Osteocyte (in vitro differentiated cells): ENCODE measurements at places on chromosomes 3 and 15. TPM values are rescaled to one million over a fixed set of nuclear protein-coding genes. Genes with fewer than 3 reads are reported as not detected.
A peak's percentile ranks its signal among the peaks of the same experiment; 100 is the strongest.

DNA sequence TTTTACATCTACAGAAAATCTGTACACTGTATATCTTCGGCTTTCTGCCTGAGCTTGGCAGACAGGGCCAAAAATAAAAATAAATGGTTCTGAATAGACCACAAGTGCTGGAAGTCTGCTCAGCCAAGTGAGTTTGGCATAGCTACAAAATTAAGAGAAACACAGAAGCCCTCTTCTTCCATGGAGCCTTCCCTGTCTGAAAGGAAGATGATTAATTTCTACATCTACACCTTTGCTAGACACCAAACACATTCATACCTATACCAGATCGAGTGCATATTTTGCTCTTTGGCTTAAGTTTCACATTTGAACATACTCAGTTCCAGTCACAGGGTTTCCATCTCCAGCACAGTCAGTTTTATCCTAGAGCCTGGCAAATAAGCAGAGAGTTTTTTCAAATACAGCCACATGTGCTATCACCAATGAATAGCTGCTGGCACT, 224.6 kb downstream of the GREM1 start:
- peaks cover 5% of the 10 kb centered on the region for H3K36me3 ChIP-seq
- H3K27ac ChIP-seq: peak overlapping the region; percentile 1
- H3K27me3 ChIP-seq: no peaks in the 10 kb centered on the region
- peaks cover 9% of the 10 kb centered on the region for H3K4me1 ChIP-seq

- peaks cover 5% of the 10 kb centered on the region for H3K4me1 ChIP-seq
- H3K4me3 ChIP-seq: no peak overlapping the region
- no peak overlapping the region for H3K27ac ChIP-seq
- DNase-seq: no peak
These were observed 51.5 kb downstream of the PRKAR2A start for GRCh38 chr3:48795997-48796732.

DNA sequence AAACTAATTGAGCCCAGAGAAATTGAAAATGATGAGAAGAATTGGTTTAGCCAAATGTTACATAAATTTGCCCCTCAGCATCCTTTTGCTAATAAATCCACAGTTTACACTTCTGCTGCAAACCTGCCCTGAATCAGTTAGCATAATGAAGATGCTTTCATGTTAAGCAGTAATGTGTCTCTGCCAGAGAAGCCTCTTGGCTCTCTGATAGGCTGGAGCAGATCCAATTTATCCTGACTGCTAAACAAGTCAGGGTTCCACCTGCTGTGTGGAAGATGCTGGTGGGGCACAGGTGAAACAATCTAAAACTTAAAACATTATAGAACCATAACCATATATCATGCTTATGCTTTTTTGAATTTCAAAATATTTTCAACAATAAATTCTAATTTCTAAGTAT, 946.8 kb downstream of the OTOL1 start:
- no peak for DNase-seq
- no peaks in the 10 kb centered on the region for H3K27me3 ChIP-seq
- no peak overlapping the region for H3K27ac ChIP-seq
- H3K4me1 ChIP-seq: peaks cover 9% of the 10 kb centered on the region
- no peaks in the 10 kb centered on the region for H3K36me3 ChIP-seq

Gene SCN11A
- total RNA-seq: 0.08 and 0.18 TPM in 2 replicates

DNA sequence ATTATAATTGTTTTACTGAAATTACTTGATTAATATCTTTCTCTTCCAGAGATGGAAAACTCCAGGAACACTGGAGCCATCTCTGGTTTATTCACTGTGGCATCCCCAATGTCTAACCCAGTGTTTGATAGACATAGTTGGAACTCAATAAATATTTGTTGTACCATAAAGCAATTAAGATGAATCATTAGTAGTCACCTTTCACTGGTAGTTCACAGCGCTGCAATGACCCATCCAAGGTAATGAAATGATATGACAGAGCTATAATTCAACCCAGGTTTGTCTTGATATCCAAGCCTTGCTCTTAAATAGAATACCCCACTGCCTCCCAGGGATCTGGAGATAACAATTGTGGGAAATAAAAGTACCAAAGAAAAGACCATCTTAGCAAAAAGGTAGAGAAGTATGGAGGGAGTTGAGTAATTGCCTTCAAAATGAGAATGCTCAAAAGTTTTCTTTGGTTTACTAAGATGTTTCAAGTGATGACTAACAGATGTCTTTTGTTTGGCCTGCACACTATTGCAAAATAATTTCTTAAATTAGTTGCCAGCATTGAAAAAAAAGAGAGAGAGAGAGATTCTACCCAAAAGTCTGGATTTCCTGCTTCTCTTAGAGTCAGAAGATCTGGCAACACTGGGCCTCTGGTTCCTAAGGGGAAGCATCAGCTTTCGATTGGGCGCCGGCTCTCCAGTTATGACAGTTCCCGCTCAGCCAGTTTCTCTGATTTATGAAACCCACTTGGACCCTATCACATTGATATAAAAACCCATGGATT, 348.5 kb downstream of the ERC2 start:
- H3K36me3 ChIP-seq: peaks cover 5% of the 10 kb centered on the region
- H3K4me3 ChIP-seq: no peak overlapping the region
- DNase-seq: no peak
- peaks cover 38% of the 10 kb centered on the region for H3K4me1 ChIP-seq
- peak overlapping the region; percentile 43 for H3K27ac ChIP-seq
- H3K27me3 ChIP-seq: no peaks in the 10 kb centered on the region

Gene MCTP2
- total RNA-seq: 0.26 and 0.32 TPM in 2 replicates

Gene FGF12
- total RNA-seq: not detected in 2 replicates

Gene PLCD1
- 21.8 and 22.8 TPM in 2 replicates for total RNA-seq

DNA sequence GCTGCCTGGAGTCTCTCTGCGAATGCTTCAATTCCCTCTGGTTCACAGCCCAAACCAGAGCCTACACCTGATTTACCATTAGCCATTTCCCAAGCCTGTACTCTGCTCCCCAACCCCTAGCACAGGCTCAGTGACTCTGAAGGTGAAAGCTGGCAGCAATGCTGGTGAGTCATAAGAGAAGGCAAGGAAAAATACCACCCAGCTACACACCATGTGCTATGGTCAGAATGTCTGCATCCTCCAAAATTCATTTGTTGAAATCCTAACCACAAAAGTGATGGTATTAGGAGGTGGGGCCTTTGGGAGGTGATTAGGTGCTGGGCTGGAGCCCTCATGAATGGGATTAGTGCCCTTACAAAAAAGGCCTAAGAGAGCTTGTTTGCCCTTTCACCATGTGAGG, 117.1 kb upstream of the TJP1 start:
- H3K36me3 ChIP-seq: no peaks in the 10 kb centered on the region
- peaks cover 36% of the 10 kb centered on the region for H3K4me1 ChIP-seq
- DNase-seq: no peak
- no peak overlapping the region for H3K27ac ChIP-seq
- no peaks in the 10 kb centered on the region for H3K27me3 ChIP-seq
- H3K4me3 ChIP-seq: no peak overlapping the region

Gene PDZRN3
- total RNA-seq: 34.1 and 35.1 TPM in 2 replicates

Gene ARL13B
- 13.3 and 14.6 TPM in 2 replicates for total RNA-seq

- no peaks in the 10 kb centered on the region for H3K27me3 ChIP-seq
- H3K4me3 ChIP-seq: no peak overlapping the region
- no peak for DNase-seq
- no peaks in the 10 kb centered on the region for H3K36me3 ChIP-seq
- no peaks in the 10 kb centered on the region for H3K4me1 ChIP-seq
- no peak overlapping the region for H3K27ac ChIP-seq
These were observed 16.9 kb upstream of the AGBL1 start for GRCh38 chr15:86062646-86063243.

- no peaks in the 10 kb centered on the region for H3K27me3 ChIP-seq
- no peak overlapping the region for H3K4me3 ChIP-seq
- no peak for DNase-seq
- H3K4me1 ChIP-seq: peaks cover 18% of the 10 kb centered on the region
- H3K27ac ChIP-seq: no peak overlapping the region
These were observed 65.4 kb upstream of the UMPS start for GRCh38 chr3:124664804-124665203.

GRCh38 chr15:62895905-62896316, 146.6 kb upstream of the TPM1 start:
- no peak overlapping the region for H3K4me3 ChIP-seq
- no peaks in the 10 kb centered on the region for H3K27me3 ChIP-seq
- H3K36me3 ChIP-seq: no peaks in the 10 kb centered on the region
- no peak for DNase-seq
- peaks cover 58% of the 10 kb centered on the region for H3K4me1 ChIP-seq
- H3K27ac ChIP-seq: peak overlapping the region; percentile 94

DNA sequence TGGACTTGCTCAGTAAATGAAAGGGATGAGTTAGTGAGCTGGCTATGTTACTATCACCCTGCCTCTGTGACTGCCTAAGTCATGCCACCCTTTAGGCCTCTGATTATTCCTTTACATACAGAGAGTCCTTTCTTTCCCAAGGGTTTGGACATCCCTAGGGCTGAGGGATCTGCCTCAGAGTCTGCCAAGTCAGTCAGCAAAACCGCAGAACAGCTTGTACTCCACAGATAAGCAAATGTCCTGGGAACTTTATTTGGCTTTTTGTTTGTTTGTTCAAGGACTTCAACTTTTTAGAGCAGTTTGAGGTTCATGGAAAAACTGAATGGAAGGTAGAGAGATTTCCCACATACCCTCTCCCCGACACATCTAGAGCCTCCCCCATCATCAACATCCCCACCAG, 82.6 kb upstream of the TRIM42 start:
- H3K36me3 ChIP-seq: no peaks in the 10 kb centered on the region
- no peak overlapping the region for H3K4me3 ChIP-seq
- peaks cover 24% of the 10 kb centered on the region for H3K4me1 ChIP-seq
- DNase-seq: no peak
- H3K27ac ChIP-seq: no peak overlapping the region
- peaks cover 4% of the 10 kb centered on the region for H3K27me3 ChIP-seq

- H3K36me3 ChIP-seq: no peaks in the 10 kb centered on the region
- peak overlapping the region; percentile 40 for H3K27ac ChIP-seq
- no peak for DNase-seq
- H3K4me1 ChIP-seq: peaks cover 13% of the 10 kb centered on the region
- H3K27me3 ChIP-seq: no peaks in the 10 kb centered on the region
These were observed 32.2 kb downstream of the GPR176 start for GRCh38 chr15:39887832-39888231.

- no peaks in the 10 kb centered on the region for H3K4me1 ChIP-seq
- H3K27ac ChIP-seq: no peak overlapping the region
- H3K36me3 ChIP-seq: no peaks in the 10 kb centered on the region
- peak; percentile 56 for DNase-seq
- H3K4me3 ChIP-seq: no peak overlapping the region
- H3K27me3 ChIP-seq: no peaks in the 10 kb centered on the region
These were observed 42.8 kb downstream of the POMGNT2 start for GRCh38 chr3:43063114-43063513.

DNA sequence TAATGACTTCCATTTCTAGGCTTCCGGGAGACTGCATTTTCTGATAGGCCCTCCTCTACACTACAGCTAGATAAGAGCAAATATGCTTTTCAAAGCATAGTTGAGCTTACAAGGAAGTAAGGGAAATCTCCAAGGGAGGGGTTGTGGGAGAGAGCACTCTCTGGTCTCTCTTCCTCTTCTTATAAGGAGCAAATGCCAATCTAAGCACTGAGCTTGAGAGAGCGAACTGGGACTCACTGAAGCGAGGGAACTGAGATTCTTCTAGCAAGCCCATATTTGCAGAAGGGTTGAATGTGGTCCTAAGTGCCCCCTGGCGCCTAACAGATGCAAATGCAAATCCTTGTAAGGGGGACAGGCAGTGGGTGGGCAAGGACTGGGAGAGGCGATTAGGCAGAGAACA, 164.8 kb downstream of the ERC2 start:
- H3K4me3 ChIP-seq: no peak overlapping the region
- peaks cover 2% of the 10 kb centered on the region for H3K4me1 ChIP-seq
- H3K36me3 ChIP-seq: no peaks in the 10 kb centered on the region
- no peak overlapping the region for H3K27ac ChIP-seq
- peak; percentile 85 for DNase-seq

Gene FAM3D
- total RNA-seq: not detected in 2 replicates
